ENCODE measurements at places on chromosomes 12 and 14.

GRCh38 chr14:50082308-50082742 lies 34.0 kb downstream of the VCPKMT start:
- DNase-seq, result no peak

DNA sequence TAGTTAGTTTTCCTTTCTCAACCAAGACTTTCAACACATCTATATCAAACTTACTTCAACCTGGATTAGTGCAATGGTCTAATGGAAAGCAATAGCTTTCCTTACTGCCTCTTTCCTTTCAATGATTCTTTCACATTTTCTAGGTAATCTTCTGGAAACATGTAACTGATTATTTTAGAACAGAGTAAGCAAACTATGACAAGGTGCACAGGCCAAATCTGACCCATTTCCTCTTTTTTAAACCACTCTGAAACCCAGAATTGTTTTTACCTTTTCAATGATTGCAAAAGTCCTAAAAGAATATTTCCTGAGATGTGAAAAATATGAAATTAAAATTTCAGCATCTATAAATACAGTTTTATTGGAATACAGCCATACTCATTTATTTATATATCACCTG lies 81.6 kb upstream of the TMTC2 start:
- no peak for DNase-seq

DNA sequence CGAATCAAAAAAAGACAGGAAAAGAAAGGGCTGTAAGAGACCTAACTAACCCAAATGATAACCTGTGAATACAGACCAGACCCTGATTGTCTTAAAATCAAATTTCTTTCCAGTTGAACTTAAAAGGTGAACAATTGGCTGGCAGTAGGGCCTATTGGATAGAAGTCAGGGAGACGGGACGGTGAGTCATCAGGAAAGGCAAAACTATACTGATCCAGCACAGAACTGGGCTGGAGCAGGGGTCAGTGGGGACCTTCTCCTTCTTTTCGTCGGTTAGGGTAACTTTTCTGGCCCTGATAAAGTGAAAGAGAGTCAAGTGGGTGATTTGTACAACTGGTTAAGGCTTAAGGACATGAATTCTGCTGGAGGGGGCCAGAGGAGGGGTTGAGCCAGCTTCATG lies 84.9 kb upstream of the OTX2 start:
- no peak for DNase-seq

DNA sequence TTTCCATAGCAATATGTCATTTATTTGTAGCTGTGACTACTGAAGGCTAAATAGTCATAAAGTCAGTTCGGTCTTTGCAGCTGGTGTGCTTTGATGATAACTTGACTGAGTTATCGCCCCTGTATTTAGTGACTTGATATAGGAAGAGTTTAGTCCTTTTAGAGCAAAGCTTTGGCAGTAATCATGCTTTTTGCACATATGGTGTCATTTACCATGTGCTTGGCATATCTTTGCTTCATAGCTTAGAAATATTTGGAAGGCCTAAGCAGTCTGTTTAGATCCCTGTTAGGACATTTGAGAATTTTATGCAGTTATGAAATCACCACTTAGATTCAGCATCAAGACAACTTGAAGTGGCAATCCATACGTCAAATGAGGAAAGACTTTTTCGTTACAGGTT lies 31.6 kb downstream of the POLR3B start:
- DNase-seq, result no peak

GRCh38 chr14:20659336-20659735 lies 17.8 kb upstream of the OR6S1 start:
- no peak for DNase-seq

DNA sequence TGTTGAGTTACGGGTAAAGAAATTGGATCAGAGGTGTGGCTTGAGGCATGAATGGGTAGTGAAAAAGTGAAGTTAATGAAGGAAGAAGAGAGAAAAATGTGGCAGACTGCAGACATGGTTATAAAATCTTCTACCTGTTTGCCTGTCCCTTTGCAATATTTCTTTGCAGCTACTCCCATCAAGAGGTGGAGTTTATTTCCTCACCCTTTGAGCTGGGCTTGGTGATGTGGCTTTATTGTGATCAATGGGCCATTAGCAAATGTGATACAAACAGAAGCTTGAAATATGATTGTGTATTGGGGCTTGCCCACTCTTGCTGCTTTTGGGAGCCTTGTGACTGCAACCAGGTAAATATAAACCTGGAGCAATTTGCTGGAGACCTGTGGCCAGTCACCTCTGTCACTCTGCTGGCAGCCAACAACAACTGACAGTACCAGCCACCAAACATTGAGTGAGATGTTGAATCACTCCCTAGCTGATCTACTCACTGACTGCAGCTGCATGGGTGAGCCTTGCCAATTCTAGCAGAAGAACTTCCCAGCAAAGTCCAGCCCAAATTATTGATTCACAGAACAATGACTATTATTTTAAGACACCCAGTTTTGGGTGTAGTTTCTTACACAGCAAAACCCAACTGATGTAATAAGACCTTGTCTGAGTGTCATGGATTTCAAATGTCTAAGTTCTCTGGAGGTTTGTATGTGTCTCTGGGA lies 151.0 kb upstream of the ATP2B1 start:
- no peak for DNase-seq

- DNase-seq, result no peak
Measured at GRCh38 chr12:1448336-1448735, 146.0 kb downstream of the FBXL14 start.

DNA sequence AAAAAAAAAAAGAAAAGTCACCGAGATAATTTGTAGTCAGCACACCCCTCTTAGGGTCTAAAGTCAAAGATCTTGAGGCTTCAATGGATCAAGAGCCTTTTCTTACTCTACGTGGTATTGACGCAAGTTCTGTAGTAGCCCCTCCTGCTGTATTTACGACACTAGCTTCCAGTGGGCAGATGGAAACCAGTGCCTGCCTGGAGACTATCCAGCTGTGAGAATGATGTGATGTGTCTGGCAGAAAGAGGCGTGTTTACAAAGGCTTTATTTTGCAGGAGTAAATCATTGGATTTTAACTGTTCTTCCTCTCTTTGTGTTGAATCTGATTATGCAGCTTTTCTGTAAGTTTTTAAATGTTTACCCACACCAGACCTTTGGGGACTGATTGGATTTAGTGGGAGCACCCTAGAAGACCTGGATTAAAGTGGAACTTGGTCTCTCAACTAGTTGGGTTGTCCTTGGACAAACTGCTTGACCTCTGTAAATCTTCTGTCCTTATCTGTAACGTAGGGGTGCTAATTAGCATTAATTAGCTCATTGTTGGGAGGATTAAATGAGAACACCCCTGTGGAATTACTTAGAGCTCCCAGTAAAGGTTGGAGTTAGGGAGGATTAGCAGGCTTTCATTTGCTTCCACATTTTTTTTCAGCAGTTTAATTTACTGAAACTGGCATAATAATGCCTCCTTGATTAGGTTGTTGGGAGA lies 72.4 kb downstream of the RASSF3 start:
- peak; percentile 54 for DNase-seq

- no peak for DNase-seq
Measured at GRCh38 chr12:30519535-30519934, 176.1 kb downstream of the IPO8 start.

- DNase-seq, result no peak
Measured at GRCh38 chr14:42628602-42629001, 1021.9 kb downstream of the LRFN5 start.

DNA sequence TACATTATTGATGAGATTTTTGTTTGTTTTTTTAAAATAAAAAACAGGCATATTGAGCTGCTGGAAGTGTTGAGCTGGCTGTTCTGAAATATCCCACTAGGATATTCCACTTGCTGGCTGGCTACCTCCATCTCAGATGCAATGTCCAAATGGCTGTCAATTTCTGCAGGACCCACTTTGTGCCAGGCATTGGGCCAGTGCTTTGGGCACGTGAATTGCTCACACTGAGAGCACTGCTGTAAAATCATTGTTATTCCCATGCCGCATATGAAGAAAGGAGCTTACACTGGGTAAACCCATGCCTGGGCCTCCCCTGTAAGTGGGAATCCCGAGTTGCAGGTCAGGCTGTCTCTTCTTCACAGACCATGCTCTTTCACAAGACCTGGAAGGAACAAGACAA lies 56.7 kb downstream of the RGS6 start:
- no peak for DNase-seq

DNA sequence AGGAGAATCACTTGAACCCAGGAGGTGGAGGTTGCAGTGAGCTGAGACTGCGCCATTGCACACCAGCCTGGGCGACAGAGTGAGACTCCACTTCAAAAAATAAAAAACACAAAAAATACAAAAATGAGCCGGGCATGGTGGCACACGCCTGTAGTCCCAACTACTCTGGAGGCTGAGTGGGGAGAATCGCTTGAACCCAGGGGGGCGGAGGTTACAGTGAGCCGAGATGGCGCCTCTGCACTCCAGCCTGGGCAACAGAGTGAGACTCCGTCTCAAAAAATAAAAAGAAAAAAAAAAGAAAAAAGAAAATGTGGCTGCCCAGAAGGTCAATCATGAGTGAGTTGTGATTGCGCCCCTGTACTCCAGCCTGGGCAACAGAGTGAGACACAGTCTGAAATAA lies 9.2 kb downstream of the DNAJC22 start:
- no peak for DNase-seq

- no peak for DNase-seq
Measured at GRCh38 chr12:112828541-112828940, 37.0 kb downstream of the RPH3A start.

- no peak for DNase-seq
Measured at GRCh38 chr14:78627114-78627513, 456.9 kb downstream of the NRXN3 start.

- peak; percentile 28 for DNase-seq
Measured at GRCh38 chr14:70622111-70622712, 19.5 kb upstream of the TTC9 start.

DNA sequence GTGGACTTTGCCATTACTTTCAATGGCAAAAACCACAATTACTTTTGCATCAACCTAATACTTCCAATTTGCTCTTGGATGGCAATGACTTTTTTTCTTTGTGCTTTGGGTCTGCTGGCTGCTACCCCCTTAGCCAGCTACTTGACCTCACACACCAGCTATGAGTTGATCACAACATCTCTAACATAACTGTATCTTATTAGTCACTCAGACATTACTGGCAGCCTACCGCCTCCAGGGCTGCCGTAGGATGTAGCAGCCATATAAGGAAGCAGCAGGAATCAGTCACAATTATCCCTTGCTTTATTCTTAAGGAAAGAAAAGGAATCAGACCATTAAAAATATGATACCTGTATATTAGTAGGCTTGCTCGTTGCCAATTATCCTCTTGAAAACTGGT lies 260.5 kb downstream of the ADAMTS20 start:
- DNase-seq, result no peak

DNA sequence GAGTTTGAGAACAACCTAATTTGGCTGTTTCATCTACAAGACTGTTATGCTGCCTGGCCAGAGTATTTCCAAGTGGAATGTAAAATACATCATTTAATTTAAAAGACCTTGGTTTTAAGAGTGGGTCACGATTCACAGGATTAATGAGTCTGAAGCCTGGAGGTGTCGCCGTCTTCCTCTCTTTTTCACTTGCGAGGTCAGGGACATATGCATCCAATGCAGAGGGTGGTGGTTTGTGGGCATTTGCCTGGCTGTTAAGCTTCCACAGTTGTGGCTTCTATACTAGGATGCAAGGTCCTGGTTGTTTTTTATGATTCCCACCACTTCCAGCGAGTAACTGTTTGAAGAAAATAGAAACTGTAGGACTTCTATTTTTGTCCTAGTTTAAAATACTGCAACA lies 22.8 kb upstream of the RASSF3 start:
- no peak for DNase-seq

DNA sequence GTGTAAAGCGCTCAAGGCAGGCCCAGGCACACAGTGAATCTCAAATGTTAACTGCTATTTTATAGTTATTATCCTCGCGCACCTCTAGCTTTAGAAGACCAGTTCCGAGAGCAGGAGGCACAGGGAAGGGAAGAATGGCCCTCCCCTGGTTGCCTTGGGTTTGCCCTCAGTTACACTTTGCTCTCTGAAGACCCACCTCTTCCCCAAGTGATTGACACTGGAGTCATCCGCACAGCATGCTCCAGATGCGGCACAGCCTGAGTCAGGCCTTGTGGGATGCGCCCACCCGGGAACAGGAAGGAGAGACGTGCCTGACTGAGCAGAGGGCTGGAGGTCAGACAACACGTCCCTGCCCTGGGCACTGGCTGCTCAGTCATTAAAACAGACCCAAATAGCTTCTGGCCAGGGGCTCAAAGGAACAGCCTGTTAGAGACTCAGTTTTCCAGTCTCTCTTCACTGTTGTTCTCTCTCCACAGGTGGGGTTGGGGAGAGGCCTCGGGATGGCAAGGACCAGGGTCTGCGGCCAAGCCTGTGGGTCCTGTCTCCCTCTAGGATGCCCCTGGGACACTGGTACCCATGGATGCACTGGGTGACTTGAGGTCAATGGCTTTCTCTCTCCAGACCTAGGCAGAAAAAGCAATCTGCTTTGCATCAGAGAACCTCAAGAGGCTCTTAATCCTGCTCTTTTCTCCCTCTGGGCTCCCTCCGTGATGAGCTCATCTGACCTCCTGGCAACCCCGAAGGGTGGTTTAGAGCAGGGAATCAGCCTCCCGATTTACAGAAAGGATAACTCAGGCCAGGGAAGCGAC lies 13.6 kb upstream of the MLXIP start:
- DNase-seq, result no peak

DNA sequence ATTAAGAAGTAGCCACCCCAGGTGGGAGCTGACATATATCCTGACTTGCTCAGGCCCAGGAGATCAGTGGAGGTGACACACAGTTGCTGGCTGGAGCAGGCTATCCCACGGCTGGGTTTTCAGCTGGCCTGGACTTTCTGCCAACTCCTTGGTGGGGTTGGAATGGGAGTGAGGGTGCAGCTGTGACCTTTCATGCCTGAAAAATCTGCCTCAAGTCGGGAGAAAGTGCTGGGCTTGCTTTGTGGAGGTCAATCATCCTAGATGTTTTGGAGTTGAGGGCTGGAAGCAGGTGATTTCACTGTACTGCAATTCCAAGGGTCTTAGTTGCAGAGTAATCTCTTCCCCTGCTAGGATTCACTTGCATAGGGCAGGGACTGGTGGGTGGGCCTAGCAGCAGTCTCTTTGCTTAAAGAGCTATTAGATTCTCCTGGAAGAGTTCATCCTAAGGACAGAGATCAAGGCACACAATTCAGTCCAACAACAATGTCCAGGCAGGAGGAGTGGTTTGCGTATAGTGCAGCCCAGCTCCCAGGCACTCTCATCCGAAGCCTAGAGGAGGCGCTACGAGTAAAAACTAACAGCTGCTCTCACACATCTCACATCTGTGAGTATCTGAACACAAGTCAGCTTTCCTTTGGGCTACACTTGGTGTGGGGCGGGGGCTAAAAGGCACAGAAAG lies 98.1 kb downstream of the GAS2L3 start:
- peak; percentile 34 for DNase-seq

GRCh38 chr12:22578328-22578727 lies 34.0 kb upstream of the C2CD5 start:
- DNase-seq, result no peak
